Fibroblast of lung (primary cell): ENCODE measurements at places on chromosomes 3 and 15. TPM values are rescaled to one million over a fixed set of nuclear protein-coding genes. Genes with fewer than 3 reads are reported as not detected.

GRCh38 chr3:160569894-160570652 lies 4.7 kb upstream of the KPNA4 start:
- peak; percentile 25 for DNase-seq

GRCh38 chr3:108474581-108474980 lies 35.8 kb downstream of the MYH15 start:
- peak; percentile 18 for DNase-seq

GRCh38 chr3:195005251-195005620 lies 265.7 kb downstream of the XXYLT1 start:
- no peak for DNase-seq

GRCh38 chr15:39433376-39433775 lies 147.5 kb upstream of the THBS1 start:
- no peak for DNase-seq

GRCh38 chr3:29686889-29687592 lies 406.2 kb downstream of the RBMS3 start:
- peak; percentile 70 for DNase-seq

DNA sequence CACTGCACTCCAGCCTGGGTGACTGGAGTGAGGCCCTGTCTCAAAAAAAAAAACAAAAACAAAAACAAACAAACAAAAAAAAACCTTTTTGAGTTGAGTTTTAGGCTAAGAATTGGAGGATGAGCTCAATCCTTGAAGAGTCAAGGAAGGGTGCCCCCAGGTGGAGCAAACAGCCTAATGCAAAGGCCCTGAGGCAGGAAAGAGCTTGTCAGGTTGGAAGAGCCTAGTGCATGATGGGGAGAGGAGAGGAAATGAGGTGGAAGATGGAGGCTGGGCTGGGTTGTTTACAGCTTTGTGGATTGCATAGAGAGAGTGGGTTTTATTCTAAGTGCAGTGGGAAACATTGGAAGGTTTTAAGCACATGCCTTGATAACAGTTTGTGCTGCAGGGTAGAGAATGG lies 2.1 kb upstream of the SNX22 start:
- no peak for DNase-seq

DNA sequence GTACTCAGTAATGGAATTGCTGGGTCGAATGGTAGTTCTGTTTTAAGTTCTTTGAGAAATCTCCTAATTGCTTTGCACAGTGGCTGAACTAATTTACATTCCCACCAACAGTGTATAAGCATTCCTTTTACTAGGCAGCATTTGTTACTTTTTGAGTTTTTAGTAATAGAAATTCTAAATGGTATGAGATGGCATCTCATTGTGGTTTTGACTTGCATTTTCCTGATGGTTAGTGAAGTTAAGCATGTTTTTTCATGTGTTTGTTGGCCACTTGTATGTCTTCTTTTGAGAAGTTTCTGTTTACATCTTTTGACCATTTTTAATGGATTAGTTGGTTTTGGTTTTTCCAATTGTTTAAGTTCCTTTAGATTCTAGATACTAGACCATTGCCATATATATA lies 28.4 kb downstream of the TP63 start:
- DNase-seq = peak; percentile 29

GRCh38 chr3:23710555-23710954 lies 95.2 kb upstream of the UBE2E1 start:
- DNase-seq = peak; percentile 96

DNA sequence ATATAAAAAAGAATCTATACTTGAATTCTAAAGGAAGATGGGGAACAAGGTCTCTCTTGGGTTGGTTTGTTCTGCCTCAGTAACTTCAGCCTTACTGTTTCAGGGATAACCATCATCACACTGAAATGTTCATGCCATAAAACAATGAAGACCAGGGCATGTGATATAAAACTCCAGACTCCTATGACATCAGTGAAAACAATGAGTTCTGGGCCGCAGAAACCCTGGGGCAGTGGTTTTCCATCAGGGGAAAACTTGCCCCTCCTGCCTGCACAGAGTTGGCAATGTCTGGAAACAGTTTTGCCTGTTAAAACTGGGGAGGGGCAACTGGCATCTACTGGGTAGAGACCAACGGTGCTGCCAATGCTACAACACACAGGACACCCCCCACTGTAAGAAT lies 46.8 kb downstream of the CA12 start:
- no peak for DNase-seq

GRCh38 chr15:62426387-62426956 lies 261.4 kb upstream of the C2CD4B start:
- DNase-seq = peak; percentile 88

DNA sequence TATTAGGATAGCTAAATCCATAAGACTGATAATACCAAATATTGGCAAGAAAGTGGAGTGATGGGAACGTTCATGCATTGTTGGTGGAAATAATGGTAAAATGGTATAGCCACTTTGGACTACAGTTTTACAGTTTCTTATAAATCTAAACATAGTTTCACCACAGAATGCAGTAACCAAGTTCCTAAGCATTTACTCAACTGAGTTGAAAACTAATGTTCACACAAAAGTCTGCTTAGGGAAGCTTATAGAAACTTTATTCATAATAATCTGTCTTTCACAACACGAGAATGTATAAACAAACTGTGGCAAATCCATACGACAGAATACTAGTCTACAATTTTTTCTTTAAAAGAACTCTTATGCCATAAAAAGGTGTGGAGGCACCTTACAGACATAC lies 969.3 kb downstream of the FHIT start:
- peak; percentile 46 for DNase-seq

DNA sequence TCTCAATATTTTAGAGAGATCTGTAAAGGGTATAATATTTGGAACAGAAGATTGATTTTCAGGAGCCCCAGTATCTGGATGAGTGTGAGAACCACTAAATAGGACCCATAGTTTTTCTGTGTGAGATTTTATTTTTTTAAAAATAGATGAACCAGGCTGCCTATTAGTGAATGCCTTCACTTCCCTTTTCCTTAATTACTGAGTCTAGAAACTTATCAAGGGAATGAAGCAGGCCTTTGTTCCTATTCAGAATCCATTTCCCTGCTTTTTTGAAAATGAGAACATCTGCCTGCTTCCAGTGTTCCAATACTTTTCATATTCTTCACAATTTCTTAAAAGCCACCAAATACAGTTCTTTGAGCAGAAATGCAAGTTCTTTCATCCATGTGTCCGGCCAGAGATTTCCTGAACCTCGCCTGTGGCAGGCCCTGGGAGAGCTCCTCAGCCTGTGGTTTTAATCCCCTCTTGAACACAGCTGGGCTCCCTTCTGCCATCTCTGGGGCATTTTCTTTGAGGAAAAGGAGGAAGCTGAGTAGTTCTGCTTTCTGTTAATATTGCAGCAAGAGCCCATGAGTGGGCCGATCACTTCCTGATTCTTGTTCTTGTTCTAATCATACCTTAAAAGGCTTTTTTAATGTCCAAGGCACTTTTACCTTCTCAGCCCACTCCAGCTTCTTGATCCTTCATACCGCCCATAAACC lies 4.7 kb downstream of the EHD4 start:
- DNase-seq = peak; percentile 66

DNA sequence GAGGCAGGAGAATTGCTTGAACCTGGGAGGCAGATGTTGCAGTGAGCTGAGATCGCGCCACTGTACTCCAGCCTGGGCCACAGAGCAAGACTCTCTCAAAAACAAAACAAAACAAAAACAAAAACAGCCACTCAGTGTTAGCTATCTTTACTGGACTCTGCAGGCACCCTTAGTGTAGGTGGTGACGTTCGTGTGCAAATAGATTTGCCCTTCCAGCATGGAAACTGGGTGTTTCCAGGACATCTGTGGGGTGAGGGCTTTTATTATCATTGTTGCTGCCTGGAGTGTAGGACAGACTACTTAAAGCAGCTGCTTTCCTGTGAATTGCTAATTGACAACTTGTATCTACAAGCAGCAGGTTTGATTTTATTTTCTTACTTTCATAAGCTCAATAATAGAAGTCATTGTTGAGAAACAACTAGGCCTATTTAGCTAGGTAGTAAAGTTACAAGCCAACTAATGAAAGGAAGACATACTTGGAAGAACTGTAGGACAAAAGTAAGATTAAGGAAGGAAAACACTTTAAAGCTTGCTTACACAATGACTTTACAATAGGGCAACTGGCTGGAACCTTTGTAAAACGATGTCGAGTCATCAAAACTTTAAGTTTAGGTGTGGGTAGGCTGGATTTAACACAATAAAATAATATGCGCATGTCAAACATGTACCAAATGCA lies 25.4 kb upstream of the SPPL2A start:
- DNase-seq = no peak

DNA sequence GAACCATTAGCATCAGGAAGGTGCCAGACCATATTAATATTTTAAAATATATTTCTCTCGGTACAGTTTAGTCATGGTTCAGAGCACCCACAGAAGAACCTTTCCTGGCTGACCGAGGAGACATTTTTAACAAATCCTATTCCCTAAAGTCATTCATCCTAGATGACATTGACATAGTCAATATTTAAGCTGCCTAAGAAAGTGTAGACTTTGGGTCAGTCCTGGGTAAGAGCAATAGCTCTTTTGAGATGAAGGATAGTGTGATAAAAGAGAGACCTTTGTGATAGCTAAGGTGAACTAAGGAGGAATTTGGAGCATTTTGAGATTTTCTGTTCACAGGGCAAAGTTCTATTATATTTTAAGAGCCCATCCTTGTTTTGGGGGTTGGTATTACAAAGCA lies 47.5 kb downstream of the ZNF609 start:
- no peak for DNase-seq

GRCh38 chr3:35592589-35593295 lies 46.6 kb upstream of the ARPP21 start:
- no peak for DNase-seq

DNA sequence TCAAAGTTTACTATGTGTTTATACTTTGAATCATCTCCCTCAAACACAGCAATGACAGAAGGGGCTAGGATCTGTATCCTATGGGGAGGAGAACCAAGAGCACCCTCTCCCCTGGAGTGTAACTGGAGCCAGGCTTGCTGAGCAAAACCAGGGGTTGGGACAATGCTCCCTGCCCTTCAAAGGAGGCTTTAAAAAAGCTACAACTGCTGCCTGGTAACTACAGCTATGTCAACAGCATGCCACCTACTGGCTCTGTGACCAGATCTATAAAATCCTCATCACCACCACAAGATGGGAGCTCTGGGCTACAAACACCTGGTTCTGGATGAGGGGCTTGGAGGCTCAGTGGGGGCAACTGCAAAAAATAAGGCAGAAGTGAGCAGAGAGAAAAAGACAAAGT lies 61.9 kb downstream of the ANO10 start:
- DNase-seq = no peak

- DNase-seq = no peak
These were observed 43.8 kb upstream of the LRRFIP2 start for GRCh38 chr3:37218206-37218605.

DNA sequence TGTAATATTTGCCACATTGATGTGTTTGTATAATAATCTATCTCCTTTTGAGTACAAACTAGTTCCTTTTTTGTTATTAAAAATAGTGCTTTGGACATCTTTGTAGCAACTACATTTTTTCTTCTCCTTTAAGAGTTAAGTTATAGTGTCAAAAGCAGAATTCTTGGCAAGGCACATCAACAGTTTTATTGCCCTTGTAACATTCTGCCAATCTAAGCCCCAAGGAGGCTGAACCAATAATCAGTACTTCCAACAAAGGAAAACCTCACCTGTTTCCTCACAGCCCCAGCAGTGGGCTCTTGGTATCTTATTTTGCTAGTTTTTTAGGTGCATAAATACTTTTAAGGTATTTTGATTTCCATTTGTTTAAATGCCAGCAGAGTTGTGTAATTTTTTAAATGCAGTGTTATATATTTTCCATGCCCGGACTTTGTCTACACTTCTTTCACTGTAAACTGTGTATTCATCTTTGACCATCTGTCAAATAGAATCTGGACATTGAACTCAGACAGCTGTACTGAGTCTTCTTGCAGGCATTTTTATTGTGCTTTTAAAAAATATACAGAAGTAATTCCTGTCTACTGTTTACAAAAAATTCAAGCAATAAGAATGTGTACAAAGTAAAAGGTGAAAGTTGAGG lies 101.0 kb downstream of the MYLK start:
- DNase-seq = peak; percentile 37

GRCh38 chr3:46378426-46378942 lies 7.7 kb downstream of the CCR5 start:
- peak; percentile 60 for DNase-seq

DNA sequence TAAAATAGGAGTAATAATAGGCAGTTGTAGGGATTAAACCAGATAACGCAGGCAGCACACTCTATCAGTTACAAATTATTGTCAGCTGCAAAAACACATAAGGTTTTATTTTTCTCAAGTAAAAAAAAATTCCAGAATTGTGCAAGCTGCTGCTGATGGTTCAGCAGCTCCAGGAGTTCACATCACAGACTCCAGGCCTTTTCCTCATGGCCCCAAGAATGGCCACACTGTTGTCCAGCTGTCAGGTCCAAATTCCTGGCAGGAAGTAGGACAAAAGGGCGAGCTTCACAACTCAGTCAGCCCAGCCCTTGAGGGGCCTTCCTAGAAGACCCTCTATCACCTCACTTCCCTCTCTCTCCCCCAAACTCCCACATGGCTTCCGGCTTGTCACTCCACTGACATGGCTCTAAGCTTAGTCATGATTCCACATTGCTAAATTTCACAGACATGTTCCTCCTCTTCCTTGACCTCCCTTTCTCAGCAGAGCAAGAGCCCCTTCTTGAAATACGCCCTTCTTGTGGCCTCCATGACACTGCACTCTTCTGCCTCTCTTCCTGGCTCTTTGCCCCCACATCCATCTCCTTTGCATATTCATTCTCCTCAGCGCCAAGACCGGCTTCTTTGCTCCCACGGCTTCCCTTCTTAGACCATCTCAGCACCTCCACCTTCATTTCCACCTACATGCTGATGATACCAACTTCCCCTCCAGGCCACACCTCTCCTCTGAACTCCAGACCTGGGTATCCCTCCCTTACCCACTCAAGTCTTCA lies 27.4 kb upstream of the FAM174B start:
- DNase-seq = no peak

GRCh38 chr3:130490241-130490640 lies 26.7 kb upstream of the COL6A6 start:
- DNase-seq = peak; percentile 2

SPSB4 gene
- total RNA-seq = not detected in 2 replicates

GOLGA8T gene
- 0.17 and 0.26 TPM in 2 replicates for total RNA-seq

EPHA3 gene
- total RNA-seq = 0.26 and 0.99 TPM in 2 replicates

DISP2 gene
- total RNA-seq = under 0.01 and 0.26 TPM in 2 replicates

GABRB3 gene
- total RNA-seq = 1.5 and 1.8 TPM in 2 replicates

RTP3 gene
- total RNA-seq = not detected in 2 replicates

CLDN16 gene
- total RNA-seq = under 0.01 and 0.33 TPM in 2 replicates

GOLGA6L7 gene
- total RNA-seq = not detected in 2 replicates

SRGAP3 gene
- total RNA-seq = 10.0 and 12.4 TPM in 2 replicates

HESX1 gene
- 0.26 and 0.99 TPM in 2 replicates for total RNA-seq

FAM174B gene
- 1.0 and 2.8 TPM in 2 replicates for total RNA-seq

OR5K2 gene
- not detected in 2 replicates for total RNA-seq

CCDC13 gene
- 0.51 and 0.66 TPM in 2 replicates for total RNA-seq

TRPM1 gene
- total RNA-seq = not detected in 2 replicates

SPPL2A gene
- total RNA-seq = 48.5 and 97.6 TPM in 2 replicates

AGBL1 gene
- not detected in 2 replicates for total RNA-seq

C3orf18 gene
- 14.1 and 25.8 TPM in 2 replicates for total RNA-seq

IMPG2 gene
- total RNA-seq = 0.33 and 0.51 TPM in 2 replicates

SERPINI2 gene
- not detected in 2 replicates for total RNA-seq

MYH15 gene
- 0.17 and 0.26 TPM in 2 replicates for total RNA-seq

AHSG gene
- total RNA-seq = not detected in 2 replicates
